ENCODE measurements at places on chromosomes 5 and 9.

DNA sequence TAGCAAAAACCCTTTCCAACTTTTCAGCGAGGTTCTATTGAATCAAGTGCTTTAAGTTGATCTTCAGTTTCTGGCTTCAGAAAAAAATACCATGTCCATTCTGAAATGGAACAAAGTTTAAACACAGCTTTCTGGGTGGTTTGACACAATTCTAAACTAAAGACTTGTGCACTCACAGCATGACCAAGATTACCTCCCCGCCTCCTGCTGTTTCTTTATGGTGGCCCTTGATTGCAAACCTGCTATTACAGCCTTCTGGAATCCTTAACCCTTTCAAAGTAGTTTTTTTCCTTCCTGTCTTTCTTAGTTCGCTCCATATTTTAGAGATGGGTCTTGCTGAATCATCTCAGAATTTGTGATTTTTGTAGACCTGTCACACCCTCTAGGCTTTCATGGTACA lies 135.9 kb upstream of the FBN2 start:
- no peak for DNase-seq

- no peak for DNase-seq
Observed at GRCh38 chr9:109730228-109730627, 49.8 kb upstream of the PALM2AKAP2 start.

GRCh38 chr9:130636648-130637020 lies 27.8 kb upstream of the PRDM12 start:
- DNase-seq: no peak

GRCh38 chr9:105191508-105192121 lies 52.8 kb upstream of the SLC44A1 start:
- no peak for DNase-seq

Data from kidney glomerular epithelial cell (primary cell).